ENCODE measurements at places on chromosomes 7 and 10. TPM values are rescaled to one million over a fixed set of nuclear protein-coding genes. Genes with fewer than 3 reads are reported as not detected.

DNA sequence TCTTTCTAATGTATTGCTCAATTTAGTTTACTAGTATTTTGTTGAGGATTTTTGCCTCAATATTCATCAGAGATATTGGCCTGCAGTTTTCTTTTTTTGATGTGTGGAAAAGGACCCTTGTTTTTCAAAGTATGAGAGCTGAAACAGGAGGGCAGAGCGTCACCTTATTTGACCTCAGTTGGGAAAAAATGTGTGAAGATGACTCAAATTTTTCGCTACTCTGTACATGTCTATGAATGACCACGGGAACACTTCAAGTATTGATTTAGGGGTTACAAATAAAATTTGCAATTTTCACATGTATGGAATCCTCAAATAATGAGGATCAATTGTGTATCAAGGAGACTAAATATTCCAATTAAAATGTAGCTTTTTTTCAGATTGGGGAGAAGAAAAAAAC is 103.1 kb downstream of the ZFAND4 start:
- no peak for DNase-seq

DNA sequence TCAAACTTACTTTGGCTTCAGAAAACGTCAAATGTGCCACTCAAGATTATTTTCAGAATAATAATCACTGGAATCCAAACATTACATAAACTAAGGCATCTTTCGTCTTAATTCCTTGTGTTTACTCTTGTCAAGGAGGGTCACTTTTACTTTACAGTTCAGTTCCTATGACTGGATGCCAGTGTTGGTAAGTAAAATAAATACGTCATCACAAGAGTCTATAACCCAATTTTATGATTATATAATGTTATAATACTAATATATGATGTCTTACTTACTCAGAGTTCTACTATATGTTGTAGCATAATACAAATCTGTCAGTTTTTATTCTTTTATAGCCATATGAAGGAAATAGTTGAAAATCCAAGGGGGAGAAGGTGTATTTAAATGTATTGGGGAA is 123.8 kb downstream of the GPR85 start:
- DNase-seq = no peak

DNA sequence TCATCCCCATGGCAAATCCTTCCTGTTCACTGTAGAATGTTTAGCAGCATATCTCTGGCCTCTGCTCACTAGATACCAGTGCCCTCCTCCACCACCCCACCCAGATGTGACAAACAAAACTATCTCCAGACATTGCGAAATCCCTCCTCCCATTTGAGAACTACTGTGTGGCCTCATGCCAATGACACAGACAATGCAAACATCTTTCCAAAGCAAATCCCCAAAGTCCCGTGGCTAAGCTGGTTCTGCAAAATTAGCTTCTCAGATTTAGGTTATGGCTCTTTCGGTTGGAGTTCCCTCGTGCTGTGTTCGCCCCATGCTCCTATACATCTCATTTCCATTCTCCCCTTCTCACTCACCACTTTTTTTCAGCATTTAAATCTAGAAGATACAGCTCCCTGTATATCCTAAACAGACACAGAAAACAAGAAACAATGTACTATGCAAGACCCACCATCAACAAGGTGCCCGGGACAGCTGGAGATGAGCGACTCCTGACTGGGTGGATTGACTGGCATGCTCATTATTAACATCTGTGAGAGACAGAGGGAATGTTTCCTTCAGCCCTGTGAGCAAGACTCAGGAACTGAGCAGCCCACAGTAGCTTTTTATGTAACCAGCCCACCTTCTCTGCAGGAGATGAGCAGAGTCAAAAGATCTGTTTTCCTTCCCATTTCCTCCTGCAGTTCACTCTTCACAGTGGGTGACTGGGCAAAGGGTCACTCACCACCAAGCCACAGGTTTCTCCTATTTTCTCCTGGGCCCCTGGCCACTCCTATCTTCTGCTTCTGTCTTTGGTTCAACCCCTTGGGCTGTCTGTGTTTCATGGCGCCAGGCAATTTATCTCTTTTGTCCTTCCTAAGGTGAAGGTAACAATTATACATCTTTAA is 225.7 kb upstream of the AOAH start:
- DNase-seq = peak; percentile 50

GRCh38 chr10:109089779-109090178 is 833.5 kb downstream of the XPNPEP1 start:
- no peak for DNase-seq

- DNase-seq = no peak
Observed at GRCh38 chr7:81367326-81367931, 402.4 kb downstream of the HGF start.

MUC12 gene
- total RNA-seq = 542 TPM

GRCh38 chr7:149819141-149819960 is 18.8 kb upstream of the ZNF862 start:
- DNase-seq = no peak

GRCh38 chr10:64101606-64102263 is 580.5 kb downstream of the REEP3 start:
- no peak for DNase-seq

CTAGE4 gene
- 12.1 TPM for total RNA-seq

- no peak for DNase-seq
Observed at GRCh38 chr10:68171539-68172080, 60.3 kb downstream of the ATOH7 start.

FAM13C gene
- total RNA-seq = 2.5 TPM

SPDYE2 gene
- total RNA-seq = not detected

NMT2 gene
- 14.4 TPM for total RNA-seq

AGBL3 gene
- 0.98 TPM for total RNA-seq

DNA sequence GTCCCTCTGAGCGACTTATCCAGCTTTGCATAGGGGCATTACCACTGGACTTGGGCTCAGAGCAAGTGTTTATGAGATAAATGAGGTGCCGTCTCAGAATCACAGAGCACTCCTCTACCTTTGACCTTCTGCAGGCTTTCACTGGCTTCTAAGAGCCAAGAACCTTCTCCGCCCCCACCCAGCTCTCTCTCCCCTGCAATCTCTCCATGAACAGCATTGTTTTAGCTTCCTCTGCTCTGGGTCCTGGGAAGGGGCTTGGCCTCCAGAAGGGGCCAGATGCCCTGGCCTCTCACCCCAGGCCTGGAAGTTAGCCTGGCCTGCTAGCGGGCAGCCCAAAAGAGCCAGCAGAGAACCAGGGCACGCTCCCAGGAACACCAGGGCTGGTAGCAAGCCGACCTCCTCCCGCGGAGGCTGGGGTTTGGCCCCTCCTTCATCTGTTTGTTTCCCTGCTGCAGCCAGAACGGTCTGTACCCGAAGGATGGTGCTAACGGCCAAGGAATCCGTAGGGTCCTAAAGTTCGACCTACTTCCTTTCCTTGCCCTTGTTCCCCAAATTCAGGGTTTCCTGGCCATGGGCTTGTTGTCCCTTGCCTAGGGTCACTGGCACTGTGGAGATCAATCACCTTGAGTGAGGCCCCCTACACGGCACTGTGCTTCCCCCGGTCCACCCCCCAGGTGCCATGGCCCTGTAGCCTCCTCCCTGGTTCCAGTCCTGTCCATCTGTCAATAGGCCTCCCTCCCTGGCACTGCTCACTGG is 18.7 kb upstream of the DDIT4 start:
- DNase-seq = peak; percentile 82

- no peak for DNase-seq
Observed at GRCh38 chr10:70853457-70853856, 34.9 kb downstream of the PCBD1 start.

DNA sequence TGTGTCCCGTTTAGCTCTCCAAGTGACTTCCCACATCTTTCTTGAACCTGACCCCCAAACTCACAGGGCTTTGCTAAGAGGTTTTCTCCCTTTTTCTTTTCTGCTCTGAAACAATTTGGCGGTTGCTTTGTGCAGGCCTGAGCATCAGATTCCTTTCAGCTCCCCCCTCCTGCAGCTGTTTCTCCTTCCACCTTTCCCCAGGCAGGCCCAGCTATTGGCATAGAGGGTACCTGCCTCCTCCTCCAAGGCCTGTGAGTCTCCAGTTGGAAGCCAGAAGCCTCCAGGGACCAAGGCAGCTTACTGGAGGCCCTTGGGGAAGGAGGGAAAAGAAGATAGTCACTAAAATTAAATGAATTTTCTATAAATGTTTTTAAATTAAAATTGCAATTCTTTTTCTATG is 7.7 kb downstream of the VAX1 start:
- DNase-seq = no peak

DNA sequence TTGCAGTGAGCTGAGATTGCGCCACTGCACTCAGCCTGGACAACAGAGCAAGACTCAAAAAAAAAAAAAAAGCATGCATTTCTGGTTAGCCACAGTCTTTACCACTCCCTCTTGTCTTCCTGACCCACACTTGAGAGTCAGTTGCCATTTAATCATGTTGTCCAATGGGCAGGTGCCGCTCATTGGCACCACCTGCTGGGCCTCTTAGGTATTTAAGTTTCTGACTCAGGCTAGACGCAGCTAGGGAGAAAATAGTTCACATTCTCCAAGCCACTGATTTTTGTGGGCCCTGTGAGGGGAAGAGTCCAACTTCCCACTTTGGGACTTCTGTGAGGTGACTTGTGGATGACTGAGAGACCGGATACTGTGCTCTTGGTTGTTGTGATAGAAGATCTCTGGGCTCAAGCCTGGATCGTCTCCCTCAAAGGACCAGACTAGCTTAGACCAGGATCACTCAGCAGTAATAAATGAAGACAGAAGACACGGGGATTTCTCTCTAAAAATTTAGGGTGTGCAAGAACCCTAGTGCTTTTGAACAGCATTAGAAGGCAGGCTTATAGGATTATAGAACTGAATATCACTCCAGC is 26.8 kb upstream of the SORCS3 start:
- DNase-seq = peak; percentile 24

DNA sequence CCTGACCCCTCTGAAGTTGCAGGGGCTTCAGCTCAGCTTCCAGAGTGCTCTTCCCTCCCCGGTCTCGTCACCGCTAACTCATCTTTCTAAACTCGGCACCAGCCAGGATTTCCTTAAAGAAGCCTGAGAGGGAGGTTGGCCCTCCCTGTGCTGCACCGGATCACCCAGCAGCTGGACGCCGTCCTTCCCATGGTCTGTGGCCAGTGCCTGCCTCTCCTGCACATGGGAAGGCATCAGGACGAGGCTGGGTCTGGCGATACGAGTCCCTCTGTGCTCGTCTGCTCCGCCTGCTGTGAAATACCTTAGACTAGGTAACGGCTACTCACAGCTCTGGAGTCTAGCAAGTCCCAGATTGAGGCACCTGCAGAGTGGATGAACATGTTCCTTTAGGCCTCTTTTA is 179.1 kb downstream of the ZMYND11 start:
- no peak for DNase-seq

GRCh38 chr7:95046494-95047240 is 139.3 kb downstream of the PPP1R9A start:
- DNase-seq = no peak

AKR1E2 gene
- 16.3 TPM for total RNA-seq

- no peak for DNase-seq
Observed at GRCh38 chr10:58013406-58013805, 254.3 kb downstream of the IPMK start.

NOC3L gene
- 10.3 TPM for total RNA-seq

DNA sequence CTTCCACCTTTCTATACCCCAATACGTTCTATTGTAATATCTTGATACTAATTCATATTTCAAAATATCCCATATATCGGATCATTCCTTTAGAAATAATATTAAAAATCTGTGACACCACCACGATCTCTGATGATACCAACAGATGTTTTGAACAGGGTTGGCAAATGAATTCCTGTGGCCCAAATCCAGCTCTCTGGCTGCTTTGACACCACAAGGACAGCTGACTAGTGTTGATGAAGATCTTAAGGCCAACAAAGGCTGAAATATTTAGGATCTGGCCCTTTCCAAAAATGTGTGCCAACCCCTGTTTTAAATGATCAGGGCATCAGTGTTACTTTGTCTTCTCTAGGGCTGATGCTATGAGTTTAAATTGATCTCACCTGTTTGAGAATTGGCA is 380.7 kb upstream of the PFKP start:
- DNase-seq = no peak

GRCh38 chr10:111968647-111969046 is 214.9 kb downstream of the GPAM start:
- DNase-seq = no peak

- DNase-seq = no peak
Observed at GRCh38 chr10:116030576-116030975, 242.4 kb downstream of the GFRA1 start.

PAX4 gene
- 0.88 TPM for total RNA-seq

DNA sequence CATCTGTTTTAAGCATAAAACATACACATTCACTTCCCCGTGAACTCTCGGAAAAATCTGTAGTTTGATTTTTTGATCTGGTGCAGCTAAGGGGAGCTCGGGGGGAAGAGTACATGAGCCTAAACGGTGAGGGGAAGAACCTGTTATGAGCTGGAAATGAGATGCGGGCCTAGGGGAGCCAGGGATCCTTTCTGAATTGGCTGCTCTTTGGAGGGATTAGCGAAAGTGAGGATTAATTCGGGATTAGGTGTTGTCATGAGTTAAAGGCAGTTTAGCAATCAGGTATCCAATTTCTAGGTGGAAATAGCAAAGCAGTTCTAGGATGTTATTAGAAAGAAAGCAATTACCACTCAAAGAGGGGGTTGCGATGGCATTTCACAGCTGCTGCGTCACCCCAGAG is 51.1 kb upstream of the ADARB2 start:
- no peak for DNase-seq

DNA sequence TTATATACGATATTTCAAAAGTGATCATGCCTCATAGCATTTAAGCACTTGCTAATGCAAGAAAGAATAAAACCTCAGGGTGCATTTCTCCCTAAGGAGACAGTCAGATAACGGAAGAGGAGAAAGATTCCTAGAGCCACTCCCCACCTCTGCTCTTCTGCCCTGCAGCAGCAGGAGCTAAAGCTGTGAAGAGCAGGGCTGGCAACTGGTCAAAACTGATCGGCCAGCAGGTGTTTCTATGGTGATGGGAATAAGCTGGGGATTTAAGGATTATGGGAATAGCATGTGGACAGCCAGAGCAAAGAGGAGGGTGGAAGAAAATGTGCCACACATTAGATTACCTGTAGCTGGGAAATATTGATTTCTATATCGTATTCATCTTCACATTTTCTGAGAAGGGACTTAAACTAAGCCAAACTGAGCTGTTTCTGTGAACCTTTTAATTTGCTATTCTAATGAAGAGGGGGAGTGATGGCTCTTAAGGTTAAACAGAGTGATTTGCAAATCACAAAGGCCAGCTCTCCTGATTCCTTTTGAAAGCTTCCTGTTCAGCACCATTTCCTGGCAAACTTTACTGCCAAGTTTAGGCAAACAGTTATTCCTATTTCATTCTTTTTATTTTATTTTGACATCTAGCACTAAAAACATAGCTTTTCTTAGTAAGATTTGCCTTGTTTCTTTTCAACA is 268.9 kb upstream of the PFKP start:
- no peak for DNase-seq

DNA sequence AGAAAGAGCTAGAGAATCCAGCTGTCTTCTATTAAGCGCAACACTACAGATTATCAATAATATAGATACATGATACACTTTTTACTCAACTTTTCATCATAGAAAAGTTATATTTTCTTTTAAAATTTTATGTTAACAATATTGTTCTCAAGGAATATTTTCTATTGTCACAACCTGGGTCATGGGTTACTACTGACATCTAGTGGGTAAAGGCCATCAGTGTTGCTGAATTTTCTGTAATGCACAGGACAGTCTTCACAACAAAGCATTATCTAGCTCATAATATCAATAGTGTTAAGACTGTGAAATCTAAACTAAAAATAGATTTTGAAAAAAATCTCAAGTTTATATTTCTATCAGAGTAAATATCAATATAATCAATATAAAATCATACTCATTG is 209.8 kb downstream of the ZNF33B start:
- DNase-seq = no peak
